Type B pancreatic cell (in vitro differentiated cells): ENCODE measurements at places on chromosomes 6 and 20.

- DNase-seq, result no peak
Observed at GRCh38 chr6:104227508-104227907, 632.2 kb downstream of the HACE1 start.

- no peak for DNase-seq
Observed at GRCh38 chr20:37524859-37525708, 2.6 kb downstream of the BLCAP start.

DNA sequence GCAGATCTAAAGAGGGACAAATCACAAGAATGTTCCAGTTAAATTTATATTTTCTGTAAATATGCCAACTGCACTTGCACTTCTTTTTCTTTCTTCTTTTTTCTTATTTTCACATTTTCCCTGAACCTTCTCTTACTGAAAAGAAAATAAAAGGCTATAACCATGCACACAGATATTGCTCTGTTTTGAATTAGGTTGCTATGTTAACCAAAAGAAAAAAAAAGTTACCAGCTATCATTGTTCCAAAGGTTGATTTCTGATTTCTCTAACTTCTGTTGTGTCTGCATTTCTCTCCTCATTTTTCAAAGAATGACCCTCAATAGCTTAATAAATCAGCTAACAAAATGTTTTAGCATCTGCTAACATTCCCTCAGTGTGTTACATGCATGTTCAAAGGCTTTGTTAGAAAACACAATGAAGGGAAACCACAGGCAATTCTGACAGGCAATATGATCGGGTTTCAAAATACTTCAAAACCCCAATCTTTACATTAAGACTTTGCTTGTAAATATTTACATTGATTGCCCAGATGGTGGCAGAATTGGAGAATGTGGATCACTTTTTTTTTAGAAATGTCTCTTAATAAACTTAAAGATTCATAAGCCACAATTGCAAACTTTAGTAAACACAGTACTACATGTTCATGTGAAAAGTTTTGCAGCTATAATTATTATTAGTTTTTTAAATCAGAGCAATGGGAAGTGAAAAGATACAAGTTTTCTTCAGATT, 928.3 kb upstream of the FLRT3 start:
- DNase-seq, result no peak

GRCh38 chr20:18615020-18615650, 27.3 kb downstream of the DTD1 start:
- no peak for DNase-seq

DNA sequence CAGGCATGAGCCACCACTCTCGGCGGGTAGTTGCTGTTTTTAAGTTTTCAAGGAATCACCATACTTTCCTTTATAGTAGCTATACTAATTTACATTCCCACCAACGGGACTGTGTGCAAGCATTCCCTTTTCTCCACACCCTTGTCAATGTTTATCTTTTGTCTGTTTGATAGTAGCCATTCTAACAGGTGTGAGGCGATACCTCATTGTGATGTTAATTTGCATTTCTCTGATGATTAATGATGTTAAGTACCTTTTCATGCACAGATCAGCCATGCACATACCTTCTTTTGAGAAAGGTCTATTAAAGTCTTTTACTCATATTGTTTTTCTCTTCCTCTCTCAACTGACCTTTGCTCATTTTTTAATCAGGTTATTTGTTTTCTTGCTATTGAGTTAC, 43.0 kb upstream of the CCND3 start:
- DNase-seq, result no peak

DNA sequence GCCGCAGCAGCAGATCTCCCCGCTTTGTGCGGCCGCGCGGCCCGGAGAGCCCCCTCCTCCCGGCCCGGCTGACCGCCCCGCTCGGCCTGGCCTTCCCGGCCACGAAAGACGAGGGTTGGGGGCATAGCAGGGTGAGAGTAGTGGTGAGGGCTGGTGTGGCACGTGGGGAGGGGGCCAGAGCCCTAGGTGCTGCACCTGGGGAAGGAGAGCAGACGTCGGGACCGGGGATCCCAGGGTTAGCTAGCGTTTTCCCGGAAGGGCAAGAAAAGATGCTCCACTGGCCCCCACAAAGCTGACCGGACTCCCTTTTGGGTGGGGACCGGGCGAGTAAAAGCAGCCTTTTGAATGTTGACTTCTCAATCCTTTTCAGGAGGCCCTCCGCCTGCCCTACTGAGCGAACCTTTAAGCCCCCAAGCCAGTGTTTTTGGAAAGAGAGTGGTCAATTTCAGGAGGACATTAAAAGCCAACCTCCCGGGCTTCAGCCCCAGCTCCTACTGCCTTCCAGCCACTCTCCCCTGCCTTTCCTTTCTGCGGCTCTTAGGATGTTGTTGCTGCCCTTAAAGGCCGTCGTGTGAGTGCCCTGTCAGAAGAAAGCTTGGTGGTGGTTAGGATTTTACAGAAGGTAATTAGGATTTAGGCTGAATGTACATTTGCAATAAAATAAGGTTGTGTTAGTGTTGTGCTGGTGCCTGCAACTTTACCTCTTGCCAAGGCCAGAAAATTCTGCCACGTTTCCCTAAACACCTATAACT, 648 bp upstream of the BACH2 start:
- DNase-seq, result no peak

GRCh38 chr6:150881911-150882481, 16.5 kb downstream of the MTHFD1L start:
- no peak for DNase-seq

DNA sequence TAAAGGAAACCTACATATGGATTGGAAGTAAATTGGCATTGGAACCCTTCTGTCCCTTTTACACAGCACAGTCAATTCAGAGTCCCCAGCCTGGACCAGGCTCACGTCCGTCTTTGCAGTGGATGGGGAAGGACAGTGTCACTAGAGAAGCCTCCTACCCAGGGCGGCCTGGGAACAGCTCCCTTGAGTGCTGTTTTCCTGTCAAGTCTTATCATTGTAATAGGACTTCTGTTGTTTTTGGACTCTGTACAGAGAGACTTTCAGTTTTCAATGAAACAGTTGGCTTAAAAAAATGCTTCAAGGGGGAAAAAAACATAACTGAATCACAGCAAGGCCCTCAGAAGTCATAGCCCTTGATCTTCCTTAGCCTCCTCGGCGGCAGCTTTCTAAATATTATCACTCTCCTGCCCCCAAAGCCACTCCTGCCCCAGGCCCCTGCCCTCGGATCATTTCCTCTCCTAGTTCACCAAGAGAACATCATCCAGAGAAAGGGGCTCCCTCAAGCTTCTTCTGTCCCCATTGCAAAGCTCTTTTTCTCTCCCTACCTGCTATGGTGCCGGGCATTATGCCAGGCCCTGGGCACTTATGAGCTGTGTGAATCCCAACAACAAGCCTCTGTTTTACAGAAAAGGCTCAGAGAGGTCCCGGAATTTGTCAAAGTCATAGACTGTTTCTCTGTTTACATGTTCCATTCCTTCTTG, 37.8 kb upstream of the CNKSR3 start:
- no peak for DNase-seq

DNA sequence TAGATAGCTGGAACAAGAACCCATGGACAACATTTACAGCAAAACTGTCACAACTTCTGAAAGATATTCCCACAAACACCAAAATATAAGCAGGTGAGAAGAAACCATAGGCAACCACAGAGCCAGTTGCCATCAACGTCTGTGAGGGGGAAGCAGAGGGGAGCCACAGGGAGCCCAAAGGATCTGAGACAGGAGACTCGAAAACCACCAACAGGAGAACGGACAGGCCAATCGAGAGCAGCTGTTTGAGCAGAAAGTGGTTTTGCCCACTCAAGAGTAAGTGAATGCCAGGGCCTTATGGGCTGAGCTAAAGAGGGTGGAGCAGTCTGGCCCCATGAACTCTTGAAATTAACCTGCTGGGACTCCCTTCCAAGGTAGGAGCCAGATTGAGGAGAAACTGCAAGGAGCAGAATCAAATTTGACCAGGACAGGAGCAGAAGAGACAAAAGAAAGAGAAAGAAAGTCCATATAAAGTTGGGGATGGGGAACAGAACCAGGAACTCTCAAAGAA, 195.4 kb downstream of the ANKRD60 start:
- DNase-seq, result no peak

DNA sequence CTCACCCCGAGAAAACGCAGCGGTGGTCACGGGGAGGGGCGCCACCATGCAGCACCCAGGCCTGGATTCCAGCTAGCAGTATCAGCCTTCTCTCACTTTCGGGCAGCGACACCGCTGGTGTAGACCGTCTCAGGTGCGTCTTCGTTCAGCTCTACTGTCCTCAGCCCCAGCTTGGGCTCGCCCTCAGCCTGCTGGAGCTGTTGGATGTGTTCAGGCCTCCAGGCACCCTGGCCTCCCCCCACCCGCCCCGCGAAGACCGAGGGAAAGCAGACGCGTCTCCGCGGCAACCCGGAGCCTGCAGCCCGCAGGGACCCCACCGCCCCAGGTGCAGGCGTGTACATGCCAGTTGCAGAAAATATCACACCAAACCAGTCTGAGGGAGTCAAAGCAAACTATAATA, 60.8 kb upstream of the CARMIL1 start:
- DNase-seq, result no peak

DNA sequence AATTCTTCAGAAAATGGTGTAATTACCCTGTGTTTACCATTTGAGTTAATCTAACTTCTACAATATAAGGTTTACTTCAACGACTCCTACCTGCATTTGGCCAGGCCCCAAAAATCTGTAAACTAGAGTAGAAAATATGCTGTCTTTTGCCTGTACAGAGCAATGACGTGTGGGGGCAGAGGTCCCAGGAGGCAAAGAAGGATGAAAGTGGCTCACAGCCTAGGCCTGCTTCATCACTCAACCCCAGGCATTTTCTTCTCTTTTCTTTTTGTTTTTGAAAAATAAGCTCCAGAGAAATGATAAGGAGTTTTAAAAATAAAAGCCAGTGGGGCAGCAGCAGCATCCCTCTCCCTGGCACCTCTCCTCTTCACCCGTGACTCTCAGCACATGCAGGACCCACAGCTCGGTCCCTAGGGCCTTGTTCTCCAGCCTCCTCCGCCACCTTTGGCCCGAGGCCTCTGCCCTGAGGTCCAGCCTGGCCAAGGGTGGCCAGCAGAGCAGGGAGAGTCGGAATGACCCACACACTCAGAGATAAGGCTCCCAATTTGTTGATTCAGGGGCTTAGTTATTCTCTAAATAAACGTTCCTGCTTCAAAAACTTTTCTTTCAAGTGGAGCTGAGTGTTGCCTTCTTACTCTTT, 310.3 kb upstream of the RNF24 start:
- no peak for DNase-seq

DNA sequence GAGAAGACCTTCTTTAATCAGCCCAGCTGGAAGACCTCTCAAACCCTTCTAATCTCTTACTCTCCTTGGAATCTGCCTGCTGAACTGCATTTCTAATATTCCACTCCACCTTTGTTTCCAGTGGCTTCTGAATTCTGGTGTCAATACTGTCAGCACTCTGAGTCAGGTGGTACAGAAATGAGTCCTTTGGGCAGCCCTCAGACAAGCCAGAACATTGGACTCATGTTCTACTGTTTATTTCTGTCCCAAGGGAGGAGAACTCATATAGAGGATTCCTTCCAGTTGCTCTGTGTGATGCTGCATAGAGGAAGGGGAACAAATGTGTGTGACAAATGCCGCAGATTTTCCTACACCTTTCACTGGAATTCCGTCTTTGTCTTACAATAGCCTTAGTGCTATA, 114.8 kb downstream of the PHF3 start:
- no peak for DNase-seq
